ENCODE measurements at places on chromosomes 12 and 14.
A peak's percentile ranks its signal among the peaks of the same experiment; 100 is the strongest.

DNA sequence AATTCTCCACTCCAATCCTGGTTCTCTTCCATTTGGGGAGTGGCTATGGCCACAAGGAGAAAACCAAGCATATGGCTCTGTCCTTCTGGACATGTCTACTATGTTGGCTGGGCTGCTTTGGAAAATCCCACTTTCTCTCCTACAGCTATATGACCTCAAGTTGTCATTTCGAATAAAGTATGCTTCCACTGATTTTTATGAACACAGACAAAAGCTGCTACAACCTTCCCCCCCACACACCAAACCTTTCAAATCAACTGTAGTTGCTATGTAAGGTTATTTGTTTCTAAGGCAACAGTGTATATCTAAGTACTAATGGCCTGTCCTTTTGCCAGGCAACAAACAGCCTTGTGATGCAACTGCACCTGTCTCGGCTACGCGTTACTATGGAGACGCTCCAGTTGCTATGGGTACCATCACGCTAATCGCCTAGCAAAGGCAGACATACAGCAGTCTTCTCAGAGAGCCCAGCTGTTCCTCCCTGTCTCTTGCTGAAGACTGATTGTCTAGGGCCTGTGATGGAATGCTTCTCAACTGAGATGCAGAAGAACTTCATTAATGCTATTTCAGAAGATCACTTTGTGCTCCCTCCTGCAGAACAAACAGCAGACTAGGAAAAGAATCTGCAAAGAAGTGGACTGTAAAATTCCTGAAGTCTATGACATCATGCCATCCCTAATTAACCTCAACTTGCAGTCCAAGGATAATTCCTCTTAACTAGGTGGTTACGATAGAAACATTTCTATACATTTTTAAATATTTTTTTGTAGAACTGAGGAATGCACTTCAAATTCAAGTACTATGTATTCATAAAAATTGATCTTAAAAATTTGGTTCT, 67.6 kb downstream of the FOXN3 start:
- H3K4me3 ChIP-seq = no peak overlapping the region
- H3K27ac ChIP-seq = no peak overlapping the region
- no peak for DNase-seq
- no peaks in the 10 kb centered on the region for H3K36me3 ChIP-seq
- H3K27me3 ChIP-seq = no peaks in the 10 kb centered on the region

DNA sequence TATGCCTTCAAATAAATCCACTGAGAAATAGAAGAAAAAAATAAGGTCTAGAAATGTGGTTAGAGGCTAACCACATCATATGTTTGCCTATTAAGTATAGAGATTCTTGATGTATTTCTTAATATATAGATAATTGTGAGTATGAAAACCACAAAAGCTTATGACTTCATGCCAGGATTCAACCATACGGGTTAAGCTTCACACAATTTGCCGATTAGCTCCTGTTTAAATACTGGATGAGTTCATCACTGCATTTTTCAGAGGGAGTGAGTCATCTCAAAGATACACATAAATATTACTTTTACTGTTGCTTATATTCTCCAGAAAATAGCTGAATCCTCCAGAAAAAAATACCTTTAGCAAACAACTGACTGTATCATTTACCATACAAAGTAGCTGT, 79.6 kb downstream of the RPL10L start:
- H3K27me3 ChIP-seq = no peaks in the 10 kb centered on the region
- no peak overlapping the region for H3K4me3 ChIP-seq
- H3K4me1 ChIP-seq = no peaks in the 10 kb centered on the region
- no peak for DNase-seq

DNA sequence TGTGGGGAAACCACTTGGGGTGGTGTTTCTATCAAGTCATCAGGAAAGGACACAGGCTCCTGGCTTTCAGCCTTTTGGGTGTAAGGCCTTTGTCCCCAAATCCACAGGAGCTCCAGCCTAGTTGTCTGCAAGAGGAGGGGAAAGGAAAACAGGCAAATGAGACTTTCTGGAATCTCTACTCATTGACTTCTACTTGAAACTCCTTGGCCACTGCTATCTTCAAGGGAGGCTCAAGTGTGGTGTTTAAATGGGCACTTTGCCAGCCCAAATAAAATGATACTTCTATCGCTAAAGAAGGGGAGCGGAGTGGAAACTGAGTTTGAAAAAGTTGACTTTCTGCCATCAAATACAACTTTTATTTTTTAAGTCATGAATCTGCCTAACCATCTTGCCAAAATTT, 445.9 kb upstream of the RGS6 start:
- no peak overlapping the region for H3K4me3 ChIP-seq
- DNase-seq = no peak
- H3K4me1 ChIP-seq = peaks cover 1% of the 10 kb centered on the region

DNA sequence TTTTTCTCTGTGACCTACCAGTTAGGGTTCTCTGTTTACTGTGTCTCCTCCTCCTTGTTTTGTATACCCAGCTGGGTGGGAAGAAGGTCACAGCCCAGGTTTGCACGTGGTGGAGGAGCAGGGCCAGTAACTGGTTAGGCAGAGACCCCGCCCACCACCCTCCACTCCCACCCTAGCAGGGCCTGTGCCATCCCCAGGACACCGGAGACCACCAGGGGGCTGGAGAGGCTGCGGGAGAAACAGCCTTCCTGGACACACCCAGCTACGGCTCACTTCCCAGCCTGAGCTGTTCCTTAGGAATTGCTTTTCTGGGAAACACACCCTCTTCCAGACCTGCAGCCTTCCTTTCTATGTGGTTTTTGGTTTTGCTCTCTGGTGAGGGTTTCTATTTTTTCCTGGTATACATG, 21.1 kb downstream of the BDKRB2 start:
- H3K4me3 ChIP-seq = no peak overlapping the region
- H3K27me3 ChIP-seq = no peaks in the 10 kb centered on the region
- H3K36me3 ChIP-seq = no peaks in the 10 kb centered on the region
- no peak for DNase-seq
- peaks cover 26% of the 10 kb centered on the region for H3K4me1 ChIP-seq
- no peak overlapping the region for H3K27ac ChIP-seq

GRCh38 chr12:118312578-118312977, 60.1 kb downstream of the TAOK3 start:
- no peak overlapping the region for H3K4me3 ChIP-seq
- H3K27ac ChIP-seq = no peak overlapping the region
- DNase-seq = no peak
- no peaks in the 10 kb centered on the region for H3K27me3 ChIP-seq
- peaks cover 12% of the 10 kb centered on the region for H3K4me1 ChIP-seq

DNA sequence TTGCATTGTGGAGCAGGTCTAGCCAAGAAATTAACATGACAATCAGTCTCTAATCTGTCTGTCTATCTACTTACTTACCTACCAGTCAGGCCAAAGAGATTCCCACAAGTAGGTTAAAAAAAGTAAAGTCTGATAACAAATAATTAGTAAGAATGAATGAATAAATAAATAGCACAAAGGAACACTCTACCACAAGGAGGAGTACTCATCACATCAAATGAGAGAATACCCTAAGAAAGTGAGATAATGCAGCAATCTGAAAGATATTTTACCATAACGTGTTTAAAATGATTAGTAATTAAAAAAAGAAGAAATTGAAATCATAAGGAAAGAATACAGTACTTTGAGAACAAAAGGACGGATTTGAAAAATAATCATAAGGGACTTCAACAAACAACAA, 187.2 kb downstream of the SYNE2 start:
- DNase-seq = no peak
- peaks cover 3% of the 10 kb centered on the region for H3K36me3 ChIP-seq
- no peaks in the 10 kb centered on the region for H3K27me3 ChIP-seq
- no peak overlapping the region for H3K4me3 ChIP-seq
- no peaks in the 10 kb centered on the region for H3K4me1 ChIP-seq

DNA sequence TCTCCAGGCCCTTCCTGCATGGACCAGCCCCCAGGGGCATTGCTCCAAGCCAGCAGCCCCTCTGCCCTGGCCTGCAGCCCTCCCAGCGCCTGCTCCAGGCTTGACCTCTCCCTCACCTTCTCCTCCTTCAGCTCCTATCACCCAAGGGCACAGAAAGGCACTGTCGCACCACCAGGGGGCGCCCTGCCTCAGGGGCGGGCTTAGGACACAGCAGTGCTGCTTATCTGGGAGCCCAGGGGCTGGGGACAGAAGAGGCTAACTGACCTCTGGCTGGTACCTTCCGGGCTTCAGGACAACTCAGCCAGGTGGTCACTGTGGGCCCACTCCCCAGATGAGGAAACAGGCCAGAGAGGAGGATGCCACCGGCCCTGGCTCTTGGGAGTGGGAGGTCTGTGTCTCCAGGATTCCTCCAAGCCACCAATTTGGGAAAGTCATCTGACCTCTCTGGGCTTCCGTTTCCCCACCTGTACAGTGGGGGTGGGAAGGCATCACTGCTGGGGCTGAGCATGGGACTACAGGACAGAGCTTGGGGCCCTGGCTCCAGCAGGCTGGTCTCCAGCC, 25.3 kb upstream of the GPR132 start:
- peak overlapping the region; percentile 89 for H3K27ac ChIP-seq
- DNase-seq = peak; percentile 96
- peaks cover 67% of the 10 kb centered on the region for H3K4me1 ChIP-seq
- H3K36me3 ChIP-seq = no peaks in the 10 kb centered on the region

DNA sequence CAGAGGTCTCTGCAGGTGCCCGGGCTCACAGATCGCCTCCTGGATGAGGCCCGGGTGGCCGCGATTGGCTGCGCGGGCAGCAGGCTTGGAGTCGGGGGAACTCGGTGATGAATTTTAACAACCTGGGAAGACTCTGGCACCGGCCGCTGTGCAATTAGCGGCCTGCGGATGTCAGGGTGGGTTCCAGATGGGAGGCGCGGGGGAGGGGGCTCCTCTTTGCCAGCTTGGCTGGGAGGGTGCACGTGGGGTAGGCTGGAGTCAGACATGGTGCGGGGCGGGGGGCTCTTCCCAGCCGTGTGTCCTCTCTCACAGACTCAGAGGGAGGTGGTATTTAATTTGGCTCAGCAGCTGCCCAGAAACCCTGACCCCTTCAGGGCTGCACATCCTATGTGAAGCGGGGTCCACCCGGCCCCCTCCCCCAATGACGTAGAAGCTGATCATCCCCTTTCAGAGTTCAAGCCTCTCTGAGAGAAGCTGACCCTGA, 81.4 kb downstream of the KIF26A start:
- no peaks in the 10 kb centered on the region for H3K27me3 ChIP-seq
- DNase-seq = no peak
- no peaks in the 10 kb centered on the region for H3K36me3 ChIP-seq
- H3K4me3 ChIP-seq = no peak overlapping the region
- no peak overlapping the region for H3K27ac ChIP-seq

DNA sequence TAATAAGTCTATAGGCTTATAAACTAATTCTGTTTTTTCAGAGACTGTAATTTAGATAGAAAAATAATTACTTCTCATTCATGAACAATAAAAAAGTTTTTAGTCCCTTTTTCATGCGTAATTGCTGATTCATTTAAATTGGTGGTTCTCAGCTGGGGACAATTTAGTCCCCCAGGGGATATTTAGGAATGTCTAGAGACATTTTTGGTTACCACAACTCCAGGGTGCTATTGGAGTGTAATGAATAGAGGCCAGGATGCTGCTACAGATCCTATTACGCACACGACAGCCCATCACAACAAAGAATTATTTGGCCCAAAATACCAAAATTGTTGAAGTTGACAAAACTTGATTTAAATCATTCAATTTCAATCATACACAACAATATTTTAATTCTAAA, 22.8 kb upstream of the VCPKMT start:
- no peak for DNase-seq
- H3K4me1 ChIP-seq = no peaks in the 10 kb centered on the region
- H3K4me3 ChIP-seq = no peak overlapping the region
- H3K36me3 ChIP-seq = peaks cover 6% of the 10 kb centered on the region
- no peak overlapping the region for H3K27ac ChIP-seq
- H3K27me3 ChIP-seq = no peaks in the 10 kb centered on the region

DNA sequence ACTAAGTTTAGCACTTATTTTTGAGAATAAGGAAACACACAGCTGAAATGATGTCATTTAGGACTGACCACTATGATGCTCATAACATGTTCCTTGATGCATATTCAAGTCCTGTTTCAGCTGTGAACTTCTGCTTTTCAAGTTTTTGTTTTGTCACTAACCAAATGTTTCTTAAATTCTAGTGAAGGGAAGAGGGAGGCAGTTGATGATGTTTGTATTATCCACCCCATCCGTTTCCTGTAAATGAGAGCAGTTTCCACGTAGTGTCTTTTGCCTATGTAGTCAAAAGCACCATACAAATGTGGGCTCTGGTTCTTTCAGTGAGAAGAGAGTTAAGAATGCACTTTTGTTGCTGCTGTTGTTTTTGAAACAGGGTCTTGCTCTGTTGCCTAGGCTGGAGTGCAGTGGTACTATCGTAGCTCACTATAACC, 491.8 kb downstream of the PCNX1 start:
- H3K36me3 ChIP-seq = no peaks in the 10 kb centered on the region
- no peak for DNase-seq
- no peak overlapping the region for H3K4me3 ChIP-seq
- H3K27me3 ChIP-seq = no peaks in the 10 kb centered on the region
- H3K27ac ChIP-seq = peak overlapping the region; percentile 73
- H3K4me1 ChIP-seq = no peaks in the 10 kb centered on the region

GRCh38 chr12:93316623-93316971, 61.1 kb upstream of the NUDT4 start:
- H3K27me3 ChIP-seq = no peaks in the 10 kb centered on the region
- H3K4me1 ChIP-seq = no peaks in the 10 kb centered on the region
- no peak overlapping the region for H3K27ac ChIP-seq
- H3K4me3 ChIP-seq = no peak overlapping the region
- DNase-seq = no peak
